HFFc6 (cell line): ENCODE measurements at places on chromosomes 5 and 9. TPM values are rescaled to one million over a fixed set of nuclear protein-coding genes. Genes with fewer than 3 reads are reported as not detected.

DNA sequence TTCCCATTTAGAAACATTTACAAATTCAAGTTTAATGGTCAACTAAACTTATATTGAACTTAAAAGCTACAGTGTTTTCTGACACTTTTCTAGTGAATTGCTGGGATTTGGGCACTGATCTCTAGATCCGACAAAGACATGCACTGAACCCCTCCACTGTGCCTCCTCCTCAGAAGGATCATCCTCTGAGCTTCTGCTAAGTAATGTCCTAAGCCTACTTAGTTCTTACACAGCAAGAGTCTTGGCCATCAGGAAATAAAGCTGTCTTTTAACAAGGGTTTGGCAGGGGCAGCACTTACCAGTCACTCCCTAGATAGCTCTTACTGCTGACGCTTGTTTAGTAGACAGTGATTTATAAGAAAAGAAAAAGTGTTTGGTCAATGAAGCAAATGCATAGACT, 50.5 kb downstream of the FAM81B start:
- H3K36me3 ChIP-seq: no peaks in the 10 kb centered on the region; the same call in 1 of the 2 replicates
- H3K27me3 ChIP-seq: peaks cover 6% of the 10 kb centered on the region; the same call in 1 of the 2 replicates
- H3K4me3 ChIP-seq: no peak overlapping the region
- no peak for DNase-seq

Gene PCDHB13
- 3.4 to 4.5 TPM (median 3.4 TPM) in 3 replicates for total RNA-seq

- H3K27ac ChIP-seq: peak overlapping the region; percentile 36; the same call in 1 of the 2 replicates
- DNase-seq: peak; percentile 79
- H3K4me3 ChIP-seq: peak overlapping the region; percentile 34; the same call in 1 of the 2 replicates
- peaks cover 8% of the 10 kb centered on the region for H3K27me3 ChIP-seq
- H3K4me1 ChIP-seq: peaks cover 13% of the 10 kb centered on the region
These were observed 2.5 kb upstream of the LRRC14B start for GRCh38 chr5:188488-189481.

DNA sequence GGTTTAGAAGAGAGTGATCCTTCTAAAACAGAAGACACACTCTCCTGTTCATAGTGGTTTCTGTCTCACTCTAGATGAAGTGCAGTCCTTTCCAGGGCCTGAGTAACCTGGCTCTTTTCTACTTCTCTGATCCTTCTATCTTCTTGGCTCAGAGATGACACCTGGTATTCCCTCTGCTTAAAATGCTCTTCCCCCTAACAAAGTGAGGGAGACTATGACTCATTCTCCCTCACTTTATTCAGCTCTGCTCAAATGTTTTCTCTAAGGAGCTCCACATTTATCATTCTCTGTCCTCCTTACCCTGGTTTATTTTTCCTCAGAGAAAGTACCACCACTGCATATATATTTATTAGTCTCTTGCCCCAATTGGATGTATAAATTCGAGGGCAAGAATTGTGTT, 24.6 kb downstream of the TUT7 start:
- H3K27ac ChIP-seq: peak overlapping the region; percentile 8
- peaks cover 60% of the 10 kb centered on the region for H3K36me3 ChIP-seq
- H3K4me3 ChIP-seq: no peak overlapping the region

Gene HOMER1
- total RNA-seq: 2.2 to 6.1 TPM (median 4.0 TPM) in 3 replicates
